Body of pancreas (tissue), 4 donors: ENCODE measurements at places on chromosomes 4 and X. TPM values are rescaled to one million over a fixed set of nuclear protein-coding genes. Genes with fewer than 3 reads are reported as not detected.

DNA sequence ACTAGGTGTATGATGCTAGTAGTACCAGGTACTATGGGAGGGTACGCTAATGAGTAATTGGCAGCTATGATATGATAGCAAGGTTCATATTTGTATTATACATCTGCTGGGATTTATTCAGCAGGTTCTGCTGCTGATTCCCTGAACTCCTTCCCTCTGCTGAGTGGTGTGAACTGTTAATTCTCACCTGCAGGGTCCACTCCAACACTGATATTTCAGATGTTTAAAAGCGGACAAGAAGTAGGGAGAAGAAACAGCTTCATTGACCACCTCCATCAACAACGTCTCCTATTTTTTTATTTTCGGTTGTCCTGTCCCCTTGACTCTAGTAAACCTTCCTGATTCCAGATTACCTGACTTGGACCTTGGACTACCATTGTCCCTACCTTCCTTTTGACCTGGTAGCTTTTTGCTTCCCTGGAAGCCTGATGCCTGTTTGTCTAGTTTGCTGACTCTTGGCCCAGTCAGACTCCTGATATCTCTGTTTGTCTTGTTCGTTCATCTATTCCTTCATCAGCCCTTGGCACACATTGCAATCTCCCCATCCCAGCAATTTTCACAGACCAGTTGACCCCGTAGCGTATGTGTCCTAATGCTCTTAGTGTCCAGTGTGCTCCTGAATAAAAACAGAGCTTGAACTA lies 34.0 kb upstream of the RNF128 start:
- no peaks in the 10 kb centered on the region for H3K36me3 ChIP-seq
- no peak overlapping the region for H3K4me3 ChIP-seq
- H3K27ac ChIP-seq: peak overlapping the region; percentile 54
- H3K4me1 ChIP-seq: peaks cover 7% of the 10 kb centered on the region

DNA sequence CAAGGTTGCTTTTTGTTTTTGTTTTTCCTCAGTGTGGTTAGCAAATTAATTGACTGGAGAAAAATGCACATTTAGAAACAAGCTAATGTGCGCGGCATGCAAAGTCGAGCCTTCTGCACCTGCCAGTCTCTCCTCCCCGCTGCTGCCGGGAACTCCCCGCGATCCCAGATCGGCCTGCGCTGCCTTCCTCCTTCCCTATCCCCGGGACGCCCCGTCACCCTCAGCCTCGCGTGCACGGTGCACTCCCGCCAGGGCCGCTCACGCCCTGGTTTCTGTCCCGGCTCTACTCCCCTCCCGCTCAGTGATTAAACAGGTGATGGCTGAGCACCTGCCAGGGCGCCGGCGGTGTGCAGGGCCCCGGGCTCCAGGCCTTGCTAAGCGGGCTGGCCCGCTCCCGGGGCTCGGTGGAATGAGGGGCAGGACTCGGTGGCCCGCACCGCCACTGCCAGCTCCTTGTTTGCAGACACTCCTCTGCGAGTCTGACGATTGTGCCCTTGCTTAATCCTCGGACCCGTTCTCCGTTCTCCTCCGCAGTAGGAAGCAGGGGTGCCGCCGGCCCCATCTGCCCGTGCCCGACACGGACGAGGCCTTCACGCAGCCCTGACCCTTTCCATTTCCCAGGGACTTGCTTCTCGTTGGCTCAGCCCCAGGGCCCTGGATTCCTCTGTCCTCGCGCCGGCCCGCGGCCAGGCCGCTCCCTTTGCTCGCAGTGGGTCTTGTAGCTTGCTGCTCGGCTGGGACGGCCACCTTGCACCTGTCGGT lies 143.4 kb downstream of the TRIML1 start:
- no peak for DNase-seq
- H3K36me3 ChIP-seq: no peaks in the 10 kb centered on the region
- H3K27me3 ChIP-seq: no peaks in the 10 kb centered on the region

DNA sequence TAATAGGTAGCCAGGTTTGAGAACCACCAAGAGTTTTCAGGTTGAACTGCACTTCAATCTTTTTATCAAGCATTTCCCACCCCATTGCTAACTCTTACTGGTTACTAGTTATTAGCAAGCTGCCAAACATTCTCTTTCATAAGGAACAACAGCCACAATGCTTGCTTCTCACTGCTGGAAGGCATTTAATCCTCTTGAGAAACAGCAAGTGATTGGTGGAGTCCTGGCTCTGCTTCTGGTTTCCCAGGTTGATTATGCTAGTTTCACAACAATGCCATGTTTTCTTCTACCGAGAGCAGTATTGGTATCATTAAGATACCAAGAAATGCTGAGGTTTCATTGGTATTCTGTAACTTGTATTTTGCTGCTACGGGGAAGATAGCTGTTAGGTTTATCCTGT lies 32.2 kb upstream of the TXLNG start:
- H3K27me3 ChIP-seq: no peaks in the 10 kb centered on the region
- no peaks in the 10 kb centered on the region for H3K36me3 ChIP-seq
- H3K4me3 ChIP-seq: no peak overlapping the region
- DNase-seq: no peak
- H3K27ac ChIP-seq: no peak overlapping the region

GRCh38 chr4:80322716-80323115 lies 12.8 kb upstream of the CFAP299 start:
- no peaks in the 10 kb centered on the region for H3K4me1 ChIP-seq
- H3K27me3 ChIP-seq: no peaks in the 10 kb centered on the region
- DNase-seq: no peak

- no peaks in the 10 kb centered on the region for H3K36me3 ChIP-seq
- H3K4me1 ChIP-seq: peaks cover 4% of the 10 kb centered on the region
- no peak overlapping the region for H3K27ac ChIP-seq
- no peak for DNase-seq
Measured at GRCh38 chr4:183468210-183469095, 24.0 kb downstream of the CDKN2AIP start.

DNA sequence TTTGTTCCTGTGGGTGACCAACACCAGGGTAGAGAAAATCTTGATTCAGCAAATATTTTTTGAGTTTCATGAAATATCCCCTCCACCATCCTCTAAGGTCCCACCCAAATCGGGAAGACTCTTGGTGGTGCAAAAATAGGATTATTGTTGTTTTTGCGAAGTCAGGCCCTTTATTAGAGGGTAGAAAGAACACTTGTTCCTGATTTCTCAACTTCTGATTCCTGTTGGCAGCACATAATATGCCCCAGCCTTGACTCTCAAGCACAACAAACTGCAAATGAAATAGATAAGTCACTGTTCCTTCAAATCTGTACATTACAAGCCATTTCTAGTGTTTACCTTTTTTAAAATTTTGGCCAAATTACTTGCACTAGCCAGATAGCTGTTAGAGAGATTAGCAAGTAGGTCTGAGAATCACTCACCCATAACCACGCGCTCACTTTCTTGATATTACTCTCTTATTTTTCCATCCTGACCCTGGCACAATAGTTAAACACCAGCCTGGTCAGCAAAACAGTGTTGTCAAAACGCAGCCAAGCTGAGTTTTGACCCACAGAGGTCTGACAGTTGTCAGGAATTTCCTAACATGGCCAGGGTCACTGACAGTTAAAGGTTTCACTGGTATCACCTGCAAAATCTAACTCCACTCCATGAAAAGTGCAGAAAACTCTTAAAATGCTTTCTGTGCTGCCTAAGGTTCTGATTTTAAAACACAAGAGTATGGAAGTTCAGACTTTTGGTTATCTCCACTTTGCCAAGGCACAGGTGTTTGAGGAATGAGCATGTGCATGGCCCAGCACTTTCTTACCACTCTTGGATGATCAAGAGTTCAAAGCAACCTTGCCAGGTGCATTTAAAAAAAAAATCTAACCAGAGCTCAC lies 69.8 kb downstream of the RBM47 start:
- H3K27ac ChIP-seq: peak overlapping the region; percentile 70
- no peak for DNase-seq
- no peak overlapping the region for H3K4me3 ChIP-seq
- H3K36me3 ChIP-seq: no peaks in the 10 kb centered on the region
- H3K27me3 ChIP-seq: no peaks in the 10 kb centered on the region

DNA sequence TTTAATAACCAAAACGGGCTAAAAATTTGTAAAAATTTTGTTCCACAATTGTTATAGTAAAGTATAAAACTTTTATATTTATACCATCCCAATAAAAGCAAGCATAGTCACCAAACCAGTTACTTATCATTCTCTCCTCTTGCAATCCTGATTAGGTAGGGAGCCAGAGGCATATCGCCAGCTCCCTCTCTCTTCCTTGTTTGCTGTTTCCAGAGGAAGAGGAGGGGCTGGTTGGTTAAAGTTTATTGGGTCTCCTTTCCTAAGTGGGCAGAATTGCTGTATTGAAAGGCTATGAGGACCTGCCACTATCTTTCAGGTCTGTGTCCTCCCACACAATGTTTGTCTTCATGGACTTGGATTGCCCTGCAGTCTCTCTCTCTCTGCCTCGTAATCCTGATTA lies 29.6 kb upstream of the BBS12 start:
- peaks cover 12% of the 10 kb centered on the region for H3K4me1 ChIP-seq
- DNase-seq: peak; percentile 52
- H3K36me3 ChIP-seq: no peaks in the 10 kb centered on the region
- no peaks in the 10 kb centered on the region for H3K27me3 ChIP-seq
- no peak overlapping the region for H3K27ac ChIP-seq

DNA sequence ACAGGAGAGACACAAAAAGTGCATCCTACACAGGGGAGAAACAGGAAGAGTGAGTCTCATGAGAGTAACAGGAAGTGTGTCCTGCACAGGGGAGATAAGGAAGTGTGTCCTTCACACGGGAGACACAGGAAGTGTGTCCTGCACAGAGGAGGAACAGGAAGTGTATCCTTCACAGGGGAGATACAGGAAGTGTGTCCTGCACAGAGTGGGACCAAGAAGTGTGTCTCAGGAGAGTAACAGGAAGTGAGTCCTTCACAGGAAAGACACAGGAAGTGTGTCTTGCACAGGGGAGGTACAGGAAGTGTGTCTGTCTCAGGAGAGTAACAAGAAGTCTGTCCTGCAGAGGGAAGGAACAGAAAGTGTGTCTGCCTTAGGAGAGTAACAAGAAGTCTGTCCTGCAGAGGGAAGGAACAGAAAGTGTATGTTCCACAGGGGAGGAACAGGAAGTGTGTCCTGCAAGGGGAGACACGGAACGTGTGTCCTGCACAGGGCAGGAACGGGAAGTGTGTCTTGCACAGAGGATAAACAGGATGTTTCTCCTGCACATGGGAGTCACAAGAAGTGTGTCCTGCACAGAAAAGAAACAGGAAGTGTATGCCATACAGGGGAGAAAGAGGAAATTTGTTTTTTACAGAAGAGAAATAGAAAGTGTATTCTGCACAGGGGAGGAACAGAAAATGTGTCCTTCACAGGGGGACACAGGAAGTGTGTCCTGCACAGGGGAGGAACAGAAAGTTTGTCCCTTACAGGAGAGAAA lies 102.0 kb downstream of the ARSF start:
- H3K27me3 ChIP-seq: no peaks in the 10 kb centered on the region
- DNase-seq: no peak
- H3K36me3 ChIP-seq: no peaks in the 10 kb centered on the region
- no peak overlapping the region for H3K4me3 ChIP-seq

GRCh38 chr4:45638641-45639040 lies 485.2 kb downstream of the GABRG1 start:
- H3K27me3 ChIP-seq: no peaks in the 10 kb centered on the region
- no peak for DNase-seq
- H3K27ac ChIP-seq: no peak overlapping the region
- H3K4me1 ChIP-seq: no peaks in the 10 kb centered on the region

- no peaks in the 10 kb centered on the region for H3K4me1 ChIP-seq
- no peak for DNase-seq
- no peaks in the 10 kb centered on the region for H3K27me3 ChIP-seq
- no peak overlapping the region for H3K27ac ChIP-seq
- H3K4me3 ChIP-seq: no peak overlapping the region
Measured at GRCh38 chr4:137069473-137069872, 462.8 kb downstream of the PCDH18 start.

Gene CT45A1
- not detected for total RNA-seq

Gene ASB9
- total RNA-seq: 4.9 TPM

Gene RIPPLY1
- total RNA-seq: not detected

Gene RS1
- not detected for total RNA-seq

Gene SMR3B
- total RNA-seq: not detected
